ENCODE measurements at places on chromosomes 1 and 21. TPM values are rescaled to one million over a fixed set of nuclear protein-coding genes. Genes with fewer than 3 reads are reported as not detected.

The TNFRSF9 gene
- polyA plus RNA-seq, result not detected

The VAMP4 gene
- polyA plus RNA-seq, result 8.1 TPM

The LINGO4 gene
- 0.19 TPM for polyA plus RNA-seq

The IL10 gene
- 2.2 TPM for polyA plus RNA-seq

The C1orf94 gene
- polyA plus RNA-seq, result not detected

The NPHS2 gene
- polyA plus RNA-seq, result 0.04 TPM

The OR2W3 gene
- polyA plus RNA-seq, result 0.47 TPM

The SLAMF8 gene
- polyA plus RNA-seq, result 6.1 TPM

The LIN28A gene
- not detected for polyA plus RNA-seq

The WNT2B gene
- 9.1 TPM for polyA plus RNA-seq

The GBP6 gene
- not detected for polyA plus RNA-seq

The C1orf198 gene
- 35.6 TPM for polyA plus RNA-seq

The B3GALNT2 gene
- polyA plus RNA-seq, result 19.6 TPM

The SLC26A9 gene
- polyA plus RNA-seq, result not detected

The CYP4X1 gene
- polyA plus RNA-seq, result 1.8 TPM

The FAM72C gene
- 0.16 TPM for polyA plus RNA-seq

The LAMB3 gene
- 13.3 TPM for polyA plus RNA-seq

The VWA5B1 gene
- 0.51 TPM for polyA plus RNA-seq

The OR6K3 gene
- not detected for polyA plus RNA-seq

The CFAP107 gene
- polyA plus RNA-seq, result not detected

Data from urinary bladder (tissue), 4 donors.